ENCODE measurements at places on chromosomes 5 and 9. TPM values are rescaled to one million over a fixed set of nuclear protein-coding genes. Genes with fewer than 3 reads are reported as not detected.
A peak's percentile ranks its signal among the peaks of the same experiment; 100 is the strongest.

GRCh38 chr9:137552022-137552768, 516 bp downstream of the MRPL41 start:
- peak; percentile 8 for DNase-seq

- no peak for DNase-seq
Measured at GRCh38 chr9:99743006-99743405, 78.7 kb upstream of the NR4A3 start.

DNA sequence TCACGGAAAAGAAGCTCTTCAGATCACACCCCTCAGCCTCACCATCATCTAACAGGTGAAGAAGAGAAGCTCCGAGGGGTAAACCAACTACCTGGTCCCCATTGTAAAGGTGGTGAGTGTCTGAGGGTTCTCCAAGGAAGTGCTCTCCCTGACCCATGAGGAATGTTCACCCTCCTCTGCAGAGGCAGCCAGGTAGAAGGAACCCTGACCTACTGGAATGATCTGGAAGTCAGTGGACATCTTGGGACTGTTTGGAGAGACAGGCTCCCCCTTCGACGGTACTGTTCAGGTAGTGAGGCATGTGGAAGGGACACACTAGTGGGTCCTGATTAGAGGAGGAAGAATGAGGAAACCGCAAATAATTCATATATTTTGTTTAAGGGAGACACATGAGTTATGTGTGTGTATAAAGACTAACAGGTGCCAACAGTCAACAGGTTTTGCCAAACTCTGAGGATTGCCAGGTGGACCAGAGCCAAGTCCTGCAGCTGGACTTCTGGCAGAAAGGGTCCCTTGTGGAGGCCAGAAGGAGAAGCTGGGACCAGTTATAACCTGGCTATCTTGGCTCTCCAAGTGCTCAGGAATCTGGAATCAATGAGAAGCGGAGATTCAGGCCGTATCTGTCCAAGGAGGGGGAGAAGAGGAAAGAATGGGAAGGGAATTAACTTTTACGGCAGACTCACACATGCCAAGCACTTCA, 3.0 kb upstream of the ZBTB34 start:
- no peak for DNase-seq

GRCh38 chr9:127452691-127453090, 1.4 kb downstream of the LRSAM1 start:
- DNase-seq, result no peak

CD74 gene
- 319 TPM for total RNA-seq

Measured in CD8-positive, alpha-beta memory T cell (primary cell).